ENCODE measurements at places on chromosomes 4 and X. TPM values are rescaled to one million over a fixed set of nuclear protein-coding genes. Genes with fewer than 3 reads are reported as not detected.

DNA sequence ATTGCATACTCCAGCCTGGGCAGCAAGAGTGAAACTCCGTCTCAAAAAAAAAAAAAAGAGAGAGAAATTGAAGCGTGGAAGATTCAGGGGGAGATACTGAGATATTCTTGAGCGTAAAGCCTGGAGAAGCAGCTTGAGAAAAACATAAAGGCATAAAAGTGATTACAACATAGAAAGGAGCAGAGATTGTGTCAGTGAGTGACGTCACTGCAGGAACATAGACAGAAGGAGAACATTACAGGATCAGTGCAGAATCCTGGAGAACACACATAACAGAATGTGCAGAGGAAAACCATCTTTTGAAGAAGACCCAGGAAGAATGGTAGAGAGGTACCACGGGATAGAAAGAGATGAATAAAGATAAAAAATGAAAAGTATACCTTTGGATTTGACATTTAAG is 147.0 kb downstream of the APBB2 start:
- no peak for DNase-seq

GRCh38 chr4:183403486-183403885 is 41.0 kb upstream of the CDKN2AIP start:
- DNase-seq, result no peak

DNA sequence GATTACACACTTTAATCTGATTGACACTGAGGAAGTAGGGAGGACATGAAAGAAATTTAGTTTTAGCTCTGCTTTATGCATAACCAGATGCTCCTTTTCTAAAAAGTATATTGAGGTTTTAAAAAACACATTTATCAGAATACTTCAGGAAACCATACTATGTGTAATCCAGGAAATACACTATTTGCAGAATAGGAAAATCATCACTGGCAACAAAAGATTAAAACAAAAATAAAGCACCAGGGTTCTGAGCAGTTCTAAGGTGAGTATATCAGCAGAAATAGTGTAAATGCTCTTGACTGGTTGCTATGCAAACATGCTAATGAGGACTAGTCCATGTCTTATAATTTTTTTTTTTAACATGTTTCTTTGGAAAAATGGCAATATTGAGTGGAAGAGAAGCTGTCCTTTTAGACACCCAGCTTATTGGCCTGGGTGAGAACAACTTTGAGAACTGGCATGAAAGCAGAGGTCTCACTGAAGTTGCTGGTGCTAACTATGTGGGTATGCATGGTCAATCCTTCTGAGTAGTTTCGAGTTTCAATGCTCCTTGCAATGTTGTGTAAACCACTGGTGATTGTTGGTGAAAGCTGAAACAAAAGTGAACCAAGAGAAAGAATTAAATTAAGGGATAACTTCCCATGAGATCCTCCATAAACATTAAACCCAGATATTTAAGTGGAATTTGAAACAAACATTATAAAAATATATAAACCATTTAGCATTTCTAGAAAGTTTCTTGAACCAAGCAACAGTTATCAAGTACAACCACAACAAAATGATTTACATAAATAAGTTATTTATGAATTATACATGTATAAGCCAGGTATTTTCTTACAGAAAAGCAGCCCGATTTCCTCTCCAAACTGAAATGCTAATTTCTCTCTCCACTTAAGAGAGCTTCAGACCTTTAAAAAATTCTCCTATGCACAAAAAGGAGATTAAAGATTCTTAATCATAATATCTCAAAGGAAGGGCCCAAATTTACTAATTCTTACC is 20.4 kb upstream of the SCD5 start:
- no peak for DNase-seq

GRCh38 chr4:152102436-152103000 is 341.7 kb upstream of the GATB start:
- DNase-seq, result no peak

DNA sequence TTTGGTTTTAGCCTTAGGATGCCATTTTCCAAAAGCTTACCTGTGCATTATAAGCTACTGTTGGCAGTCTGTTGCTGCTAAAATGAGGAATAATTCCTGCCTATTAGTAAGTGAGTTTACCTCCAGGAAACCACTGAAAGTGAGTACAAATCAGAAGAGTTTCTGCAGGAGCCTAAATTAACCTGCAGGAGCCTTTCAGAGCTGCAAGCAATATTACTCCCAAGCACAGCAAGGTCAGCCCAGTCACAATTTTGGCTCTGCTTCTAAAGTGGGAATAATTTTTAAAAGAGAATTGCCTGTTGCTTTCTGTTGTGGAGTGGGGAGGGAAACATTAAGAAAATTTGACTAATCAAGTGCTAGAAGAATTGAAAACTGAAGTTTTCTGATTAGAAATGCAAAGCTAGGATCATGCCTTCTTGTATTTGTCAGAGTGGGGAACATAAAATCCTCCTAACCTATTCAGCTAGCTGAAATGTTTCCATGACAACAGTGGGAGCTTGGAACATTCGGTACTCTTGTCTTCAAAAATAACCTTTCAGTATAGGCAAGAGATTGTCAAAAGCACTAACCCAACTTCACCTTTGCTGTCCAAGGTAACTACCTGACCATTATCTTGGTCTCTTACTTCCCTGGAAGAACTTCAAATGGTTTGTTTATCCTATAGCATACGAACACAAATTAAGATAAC is 193.2 kb downstream of the COMMD8 start:
- DNase-seq, result no peak

ITGB1BP2 gene
- total RNA-seq, result 0.96 TPM

RNF212 gene
- not detected for total RNA-seq

Data from RPMI7951 (cell line).